ENCODE measurements at places on chromosomes 11 and 22.

DNA sequence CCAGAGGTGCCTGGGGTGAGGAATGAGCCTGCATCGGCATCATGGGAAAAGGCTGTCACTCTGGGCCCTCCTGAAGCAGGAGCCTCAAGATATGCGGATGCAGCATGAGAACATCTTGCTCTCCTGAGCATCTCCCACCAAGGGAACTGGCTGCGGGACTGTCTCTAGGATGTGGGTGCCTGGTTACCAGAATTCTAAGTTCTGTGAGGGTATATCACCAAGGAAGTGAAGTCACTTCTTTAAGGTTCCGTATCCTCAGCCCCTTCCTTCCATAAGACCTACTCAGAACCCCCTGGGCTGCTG is 86.9 kb downstream of the GGTLC2 start:
- no peak for DNase-seq

DNA sequence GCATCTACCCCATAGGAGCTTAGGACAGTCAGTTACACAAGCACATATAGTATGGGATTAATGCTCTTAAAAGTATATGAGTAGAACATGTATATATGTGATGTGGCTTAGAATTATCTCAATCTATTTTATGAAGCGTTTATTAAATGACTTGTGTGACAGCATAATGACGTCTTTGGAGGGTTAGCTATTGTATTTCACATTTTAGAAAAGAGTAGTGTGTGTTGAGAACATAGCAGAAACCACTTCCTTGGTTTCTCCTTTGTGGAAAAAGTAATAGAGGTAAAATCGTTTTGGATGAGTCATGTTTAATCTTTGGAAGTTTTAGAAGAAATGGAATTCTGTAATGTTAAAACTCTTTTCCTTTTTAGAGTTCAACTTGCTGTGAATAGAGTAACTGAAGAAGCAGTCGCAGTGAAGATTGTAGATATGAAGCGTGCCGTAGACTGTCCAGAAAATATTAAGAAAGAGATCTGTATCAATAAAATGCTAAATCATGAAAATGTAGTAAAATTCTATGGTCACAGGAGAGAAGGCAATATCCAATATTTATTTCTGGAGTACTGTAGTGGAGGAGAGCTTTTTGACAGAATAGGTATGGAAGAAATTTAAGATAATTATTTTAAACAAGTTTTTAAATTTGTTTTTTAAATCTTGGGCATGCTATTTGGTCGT is 2.4 kb downstream of the CHEK1 start:
- no peak for DNase-seq

- no peak for DNase-seq
Observed at GRCh38 chr22:17637490-17638181, 921 bp upstream of the BCL2L13 start.

GRCh38 chr11:37544491-37544890 is 946.5 kb upstream of the RAG2 start:
- no peak for DNase-seq
